ENCODE measurements at places on chromosomes 2 and 18. TPM values are rescaled to one million over a fixed set of nuclear protein-coding genes. Genes with fewer than 3 reads are reported as not detected.

DNA sequence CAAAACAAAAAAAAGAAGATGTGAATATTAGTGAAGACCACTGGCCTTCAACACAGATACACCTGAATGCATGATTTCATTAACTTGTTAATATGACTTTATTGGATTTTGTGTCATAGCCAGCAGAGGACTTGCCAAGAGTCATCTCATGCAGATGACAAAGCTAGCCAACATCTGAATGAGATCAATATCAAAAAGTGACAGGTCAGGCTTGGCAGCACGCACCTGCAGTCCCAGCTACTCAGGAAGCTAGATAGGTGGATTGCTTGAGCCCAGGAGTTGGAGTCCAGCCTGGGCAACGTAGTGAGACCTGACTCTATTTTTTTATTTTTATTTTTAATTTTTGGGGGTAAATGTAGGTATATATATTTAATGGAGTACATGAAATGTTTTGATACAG, 54.5 kb upstream of the TGIF1 start:
- DNase-seq, result no peak

- no peak for DNase-seq
Measured at GRCh38 chr2:111982822-111983221, 72.2 kb upstream of the TMEM87B start.

- no peak for DNase-seq
Measured at GRCh38 chr2:1975060-1975459, 230.7 kb upstream of the PXDN start.

- DNase-seq, result no peak
Measured at GRCh38 chr2:148570989-148571388, 73.6 kb upstream of the EPC2 start.

- DNase-seq, result peak; percentile 2
Measured at GRCh38 chr18:79512461-79513380, 117.0 kb downstream of the NFATC1 start.

- no peak for DNase-seq
Measured at GRCh38 chr2:191682126-191682525, 4.2 kb downstream of the NABP1 start.

GRCh38 chr18:63140038-63140450, 179.5 kb downstream of the BCL2 start:
- no peak for DNase-seq

- no peak for DNase-seq
Measured at GRCh38 chr2:233766416-233766815, 6.3 kb downstream of the UGT1A1 start.

DNA sequence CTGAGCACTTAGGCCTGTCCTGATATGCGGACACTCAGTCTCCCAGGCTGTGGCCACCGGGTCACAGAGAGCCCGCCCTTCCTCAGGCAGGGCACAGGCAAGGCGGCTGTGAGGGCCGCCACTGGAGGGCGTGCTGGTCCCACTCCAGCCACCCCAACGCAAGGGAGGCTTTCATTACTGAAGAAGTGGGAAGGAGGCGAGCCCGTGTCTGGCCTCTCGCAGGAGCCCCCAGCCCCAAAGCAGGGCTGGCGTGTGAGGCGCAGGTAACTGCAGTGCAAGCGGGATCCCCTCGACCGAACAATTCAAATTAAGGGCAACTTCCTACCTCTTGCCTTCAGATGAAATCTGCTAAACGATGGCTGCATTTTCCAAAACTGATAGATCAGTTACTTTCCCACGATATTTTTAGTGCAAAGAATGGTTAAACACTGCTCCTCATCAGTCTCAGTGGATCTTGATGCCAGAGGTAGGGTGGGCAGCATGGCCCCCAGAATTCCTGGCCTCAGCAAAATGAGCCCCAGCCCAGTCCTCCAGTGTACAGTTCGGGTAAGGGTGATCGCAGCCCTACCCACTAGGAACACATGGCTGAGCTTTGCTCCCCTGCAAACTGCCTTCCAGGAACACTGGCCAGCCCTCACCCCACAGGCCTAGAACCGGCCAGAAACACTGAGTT, 97.2 kb downstream of the SEPTIN10 start:
- DNase-seq, result no peak

DNA sequence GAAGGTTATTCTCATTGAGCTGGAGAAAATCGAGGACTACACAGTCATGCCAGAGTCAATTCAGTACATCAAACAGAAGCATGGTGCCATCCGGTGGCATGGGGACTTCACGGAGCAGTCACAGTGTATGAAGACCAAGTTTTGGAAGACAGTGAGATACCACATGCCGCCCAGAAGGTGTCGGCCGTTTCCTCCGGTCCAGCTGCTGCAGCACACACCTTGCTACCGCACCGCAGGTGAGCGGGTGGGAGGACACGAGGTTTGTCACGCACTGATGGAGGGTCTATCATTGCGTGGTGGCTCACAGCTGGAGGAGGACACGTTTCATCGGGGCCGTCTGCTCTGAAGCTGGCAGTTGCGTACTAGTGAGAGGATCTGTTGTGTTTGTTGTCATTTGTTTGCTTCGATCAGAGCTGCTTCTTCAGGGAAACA, 48.2 kb downstream of the IL1RL2 start:
- no peak for DNase-seq

- DNase-seq, result no peak
Measured at GRCh38 chr2:209425471-209426071, 1.7 kb downstream of the MAP2 start.

DNA sequence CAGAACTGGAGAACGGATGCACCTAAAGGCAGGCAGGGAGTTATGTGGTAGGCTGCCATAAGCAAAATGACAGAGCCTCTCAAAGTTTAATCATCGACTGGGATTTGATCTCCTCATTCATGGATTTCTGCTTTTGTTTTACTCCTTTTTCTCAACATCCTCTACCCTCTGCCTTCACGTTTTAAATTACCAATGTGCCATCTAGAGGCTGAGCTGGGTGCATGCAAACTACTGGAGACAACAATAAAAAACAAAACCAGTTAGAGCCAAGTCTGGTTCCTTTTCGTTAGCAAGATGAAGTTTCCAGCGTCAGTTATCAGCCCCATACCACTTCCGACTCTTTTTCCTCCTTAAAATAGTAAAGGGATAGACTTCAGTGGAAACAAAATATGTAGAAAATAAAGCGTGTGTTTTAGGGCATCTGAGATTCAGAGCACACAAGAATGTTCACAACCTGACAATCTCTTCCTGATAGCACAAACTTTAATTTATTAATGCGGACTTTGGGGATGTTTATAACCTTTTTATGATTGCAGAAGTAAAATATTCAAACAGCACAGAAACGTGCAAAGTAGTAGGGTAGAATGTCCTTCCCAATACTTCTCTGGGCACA, 117.0 kb downstream of the LAMA1 start:
- DNase-seq, result no peak

- DNase-seq, result no peak
Measured at GRCh38 chr18:25743646-25744151, 346.7 kb downstream of the SS18 start.

The GKN2 gene
- total RNA-seq, result not detected

The ABCG5 gene
- total RNA-seq, result 0.09 TPM

The CXCR4 gene
- total RNA-seq, result 5.8 TPM

The SP140L gene
- 23.4 TPM for total RNA-seq

The DNAJC5G gene
- total RNA-seq, result not detected

The RBM44 gene
- total RNA-seq, result 0.52 TPM

The POTEC gene
- total RNA-seq, result not detected
